H7 (cell line): ENCODE measurements at places on chromosomes 3 and 15.

- DNase-seq = no peak
These were observed 31.8 kb downstream of the RBM5 start for GRCh38 chr3:50120364-50121071.

GRCh38 chr15:67823314-67824196 lies 1.8 kb upstream of the SKOR1 start:
- peak; percentile 74 for DNase-seq

- no peak for DNase-seq
These were observed 81.8 kb upstream of the ALCAM start for GRCh38 chr3:105284876-105285275.

- peak; percentile 80 for DNase-seq
These were observed 16.6 kb downstream of the EPB42 start for GRCh38 chr15:43204016-43204901.

DNA sequence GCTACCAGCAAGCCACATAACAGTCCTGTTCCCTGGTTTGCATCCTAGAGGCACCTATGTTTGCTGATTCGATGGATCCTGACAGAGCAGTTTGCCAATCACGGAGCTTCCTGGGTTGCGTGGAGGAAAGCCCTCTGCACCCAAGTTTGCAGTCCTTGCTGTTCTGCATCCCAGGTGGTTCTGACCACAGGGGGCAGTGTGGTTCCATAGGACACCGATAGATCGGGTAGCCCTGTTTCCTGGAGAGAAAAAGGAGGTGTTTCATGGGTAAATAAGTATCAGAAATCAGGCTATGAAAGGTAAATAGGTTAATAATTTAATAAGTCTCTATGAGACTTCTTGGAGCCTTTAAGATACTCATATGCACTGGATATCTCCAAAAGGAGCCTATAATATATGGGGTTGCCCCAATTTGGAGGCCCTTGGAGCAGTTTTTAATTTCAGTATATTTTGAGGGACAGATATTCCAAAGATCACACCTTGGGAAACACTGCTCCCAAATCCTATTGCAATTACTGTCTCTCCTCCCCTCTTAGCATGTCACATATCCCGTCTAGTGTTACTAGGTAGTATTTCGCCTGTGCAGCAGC lies 194.6 kb upstream of the TPM1 start:
- DNase-seq = peak; percentile 83

DNA sequence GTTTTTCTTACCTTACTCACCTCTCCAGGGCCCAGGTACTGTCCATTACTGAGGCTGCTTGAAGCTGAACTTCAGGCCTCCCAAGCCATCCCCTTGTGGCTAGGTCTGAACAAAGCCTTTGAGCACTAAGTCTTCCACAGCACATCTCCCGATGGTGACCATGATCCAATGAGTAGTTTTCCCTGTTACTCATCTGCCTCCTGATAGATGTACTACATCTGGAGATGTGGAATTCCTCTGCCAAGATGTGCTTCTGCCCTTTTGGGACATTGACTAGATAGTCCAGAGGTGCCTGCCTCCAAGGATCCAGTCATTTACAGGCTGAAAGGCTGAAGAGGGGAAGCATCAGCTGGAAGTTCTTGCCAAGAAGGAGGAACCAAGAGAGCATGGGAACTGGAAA lies 28.9 kb upstream of the SLC35G2 start:
- DNase-seq = no peak

GRCh38 chr3:131151-131888 lies 65.2 kb upstream of the CHL1 start:
- no peak for DNase-seq

GRCh38 chr3:15513116-15513515 lies 8.4 kb downstream of the COLQ start:
- DNase-seq = no peak
